Right hindlimb (tissue), 1 donor: ENCODE measurements at places on chromosomes 4 and X.
A peak's percentile ranks its signal among the peaks of the same experiment; 100 is the strongest.

- DNase-seq: no peak
Observed at GRCh38 chr4:15738877-15739276, 36.0 kb downstream of the BST1 start.

- DNase-seq: no peak
Observed at GRCh38 chr4:124862261-124862660, 149.7 kb upstream of the ANKRD50 start.

- DNase-seq: no peak
Observed at GRCh38 chr4:168059251-168059650, 33.1 kb upstream of the ANXA10 start.

- no peak for DNase-seq
Observed at GRCh38 chr4:125986307-125986706, 671.6 kb downstream of the FAT4 start.

- DNase-seq: no peak
Observed at GRCh38 chr4:174835536-174835935, 6.5 kb upstream of the GLRA3 start.

DNA sequence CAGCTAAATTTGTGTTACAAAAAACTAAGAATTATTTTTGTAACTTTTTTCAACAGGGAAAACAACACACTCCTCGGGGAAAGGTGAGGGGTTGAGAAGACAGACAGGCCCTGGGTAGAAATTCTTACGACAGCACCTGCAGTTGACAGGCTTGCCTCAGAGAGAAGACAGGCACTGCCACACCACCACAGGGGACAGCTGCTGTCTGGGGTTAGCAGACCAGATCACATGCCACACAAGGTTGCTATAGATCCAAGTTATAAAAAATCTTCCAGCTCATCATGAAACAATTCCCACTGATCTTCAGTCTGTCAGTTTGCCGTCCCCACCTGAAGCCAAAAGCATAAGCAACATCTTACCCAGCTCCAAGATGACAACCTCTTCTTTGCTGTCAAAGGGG, 143.2 kb upstream of the ZCCHC13 start:
- no peak for DNase-seq

DNA sequence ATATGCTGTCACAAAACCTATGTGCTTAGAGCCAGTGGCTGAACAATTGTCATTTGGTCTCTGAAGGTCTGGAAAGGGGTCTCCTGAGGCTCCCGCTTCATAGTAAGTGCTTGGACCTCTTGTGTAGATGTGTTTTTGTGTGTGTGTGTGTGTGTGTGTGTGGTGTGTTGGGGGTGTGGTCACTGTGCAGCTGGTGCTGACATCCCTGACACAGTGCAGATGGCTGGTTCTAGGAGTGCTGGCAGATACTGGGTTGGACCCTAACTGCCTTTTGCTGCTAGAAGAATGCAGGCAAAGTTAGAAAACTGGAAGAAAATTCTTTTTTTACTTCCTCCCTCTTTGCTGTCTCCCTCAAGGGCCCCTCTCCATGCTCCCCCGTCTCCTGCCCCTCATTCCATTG, 1872.6 kb downstream of the ARAP2 start:
- no peak for DNase-seq

GRCh38 chr4:33512397-33512796, 2731.9 kb downstream of the ARAP2 start:
- no peak for DNase-seq

DNA sequence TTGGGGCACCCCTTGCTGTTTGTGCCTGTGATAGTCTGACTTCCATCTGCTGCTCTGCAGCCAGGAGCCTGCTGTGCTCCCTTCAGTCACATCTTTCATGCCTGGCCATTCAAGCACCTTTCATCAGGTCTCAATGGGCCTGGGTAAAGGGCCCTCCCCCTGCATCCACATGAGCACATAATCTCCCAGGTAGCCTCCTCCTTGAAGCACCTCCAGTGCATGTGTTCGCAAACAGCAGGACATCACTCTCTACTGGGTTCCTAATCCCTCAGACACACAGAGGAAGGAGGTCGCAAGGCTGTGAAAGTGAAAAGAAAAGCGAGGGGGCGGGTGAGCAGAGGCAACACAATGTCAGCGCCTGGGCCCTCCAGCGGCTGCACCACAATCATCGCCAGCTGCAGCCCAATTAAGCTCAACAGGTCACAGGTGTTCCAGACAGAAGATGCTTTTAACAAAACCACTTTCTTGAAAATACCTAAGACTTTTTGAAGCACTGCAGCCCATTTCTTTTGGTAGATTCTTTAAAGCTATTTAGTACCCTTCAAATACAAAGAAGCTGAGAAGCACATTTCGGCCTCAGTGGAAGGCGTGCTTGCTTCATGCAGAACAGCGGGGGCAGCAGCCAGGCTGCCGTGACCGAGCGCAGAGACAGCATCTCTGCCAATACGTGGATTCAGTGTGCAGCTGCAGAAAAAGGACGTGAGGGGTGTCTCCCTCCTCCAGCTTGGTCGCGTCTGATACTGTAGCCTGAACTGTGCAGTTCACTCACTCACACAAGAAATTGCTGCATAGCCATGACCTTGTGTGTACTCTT, 92.2 kb upstream of the SPRY1 start:
- DNase-seq: peak; percentile 77

GRCh38 chr4:19375931-19376330, 875.8 kb upstream of the SLIT2 start:
- DNase-seq: no peak

GRCh38 chr4:101262683-101263082, 84.6 kb downstream of the PPP3CA start:
- DNase-seq: no peak

- DNase-seq: no peak
Observed at GRCh38 chr4:113248320-113248719, 198.9 kb downstream of the ANK2 start.

GRCh38 chr4:113733685-113734084, 27.9 kb downstream of the CAMK2D start:
- DNase-seq: no peak

GRCh38 chrX:39802354-39802753, 295.4 kb downstream of the BCOR start:
- no peak for DNase-seq

DNA sequence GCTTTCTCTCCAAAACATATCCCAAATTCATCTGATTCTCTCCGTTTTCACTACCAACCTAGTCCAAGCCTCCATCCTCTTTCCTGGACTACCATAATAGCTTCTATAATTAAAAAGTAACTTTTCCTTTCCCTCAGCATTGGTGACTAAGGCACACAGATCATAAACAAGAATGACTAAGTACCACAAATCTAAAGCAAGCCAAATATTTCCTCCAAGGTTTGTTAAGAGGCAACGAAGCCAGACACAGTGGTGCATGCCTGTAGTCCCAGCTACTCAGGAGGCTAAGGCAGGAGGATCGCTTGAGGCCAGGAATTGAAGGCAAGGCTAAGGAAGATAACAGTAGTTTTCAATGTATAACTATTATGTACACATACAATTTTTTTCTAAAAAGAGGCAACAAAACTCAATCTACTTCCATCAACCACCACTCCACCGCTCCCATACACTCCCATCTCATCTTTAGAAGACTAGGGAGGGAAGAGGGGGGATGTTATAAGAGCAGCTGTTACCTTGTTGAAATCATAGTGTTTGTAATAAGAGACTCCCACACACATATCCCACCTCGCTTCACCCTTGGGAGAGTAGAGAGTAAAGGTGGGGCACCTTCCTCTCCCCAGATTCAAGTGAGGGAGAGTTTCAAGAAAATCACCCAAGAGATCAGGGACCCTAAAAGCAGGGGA, 4.2 kb upstream of the JCHAIN start:
- DNase-seq: no peak
